ENCODE measurements at places on chromosomes 7 and 10.
A peak's percentile ranks its signal among the peaks of the same experiment; 100 is the strongest.

- DNase-seq = no peak
These were observed 92.1 kb downstream of the SRI start for GRCh38 chr7:88127637-88128290.

GRCh38 chr7:13288516-13288915, 601.1 kb downstream of the ARL4A start:
- DNase-seq = no peak

GRCh38 chr7:108576116-108576515, 6.4 kb downstream of the DNAJB9 start:
- no peak for DNase-seq

DNA sequence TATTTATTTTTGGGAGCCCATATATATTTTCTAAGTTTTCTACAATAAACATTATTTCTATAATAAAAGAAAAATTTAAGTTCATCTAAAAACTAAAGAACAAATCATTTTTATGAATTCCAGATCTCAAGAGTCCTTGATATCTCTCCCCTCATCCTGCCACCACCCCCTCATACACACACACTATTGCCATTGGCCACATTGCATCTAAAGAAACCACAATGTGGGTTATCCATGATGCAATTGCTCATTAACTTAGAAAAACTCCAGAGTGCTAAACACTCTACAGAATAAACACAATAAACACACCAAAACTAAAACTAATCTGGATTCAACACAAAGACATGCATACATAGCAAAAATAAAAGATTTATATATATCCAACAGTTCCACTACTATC, 37.8 kb downstream of the FAM13C start:
- DNase-seq = no peak

DNA sequence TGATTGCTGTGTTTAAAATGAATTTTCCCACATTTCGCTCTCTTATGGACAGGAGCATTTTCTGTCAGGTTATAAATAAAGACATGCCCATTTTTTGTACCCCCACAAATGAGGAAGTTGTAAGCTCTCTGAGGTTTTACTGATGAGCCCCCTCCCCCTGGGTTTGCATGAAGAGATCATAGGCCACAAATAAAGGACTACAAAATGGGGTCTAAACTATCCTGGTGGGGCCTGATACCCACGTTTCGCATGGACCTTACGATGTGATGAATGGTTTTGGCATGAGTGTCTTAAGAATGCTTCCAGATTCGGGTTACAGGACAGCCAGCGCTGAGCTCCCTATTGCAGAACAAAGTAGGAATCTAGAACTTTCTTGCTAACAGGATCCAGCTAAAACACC, 5.8 kb downstream of the IKZF1 start:
- DNase-seq = no peak

DNA sequence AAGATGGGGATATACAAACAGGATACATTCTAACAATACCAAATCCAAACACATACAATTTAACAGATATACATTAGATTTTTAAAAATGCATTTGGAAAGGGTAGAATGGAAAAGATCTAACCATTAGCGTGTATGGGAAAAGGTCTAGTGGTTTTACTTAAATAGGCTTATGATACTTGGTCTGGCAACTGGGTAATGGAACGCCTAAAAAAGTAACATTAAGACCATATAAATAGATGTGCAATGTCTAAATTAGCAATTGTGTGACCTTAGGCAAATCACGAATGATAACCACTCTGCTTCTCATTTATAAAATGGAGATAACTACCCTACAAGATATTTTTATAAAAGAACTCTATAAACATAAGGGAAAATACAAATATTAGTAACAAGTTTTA, 135.2 kb downstream of the CNOT4 start:
- DNase-seq = no peak

DNA sequence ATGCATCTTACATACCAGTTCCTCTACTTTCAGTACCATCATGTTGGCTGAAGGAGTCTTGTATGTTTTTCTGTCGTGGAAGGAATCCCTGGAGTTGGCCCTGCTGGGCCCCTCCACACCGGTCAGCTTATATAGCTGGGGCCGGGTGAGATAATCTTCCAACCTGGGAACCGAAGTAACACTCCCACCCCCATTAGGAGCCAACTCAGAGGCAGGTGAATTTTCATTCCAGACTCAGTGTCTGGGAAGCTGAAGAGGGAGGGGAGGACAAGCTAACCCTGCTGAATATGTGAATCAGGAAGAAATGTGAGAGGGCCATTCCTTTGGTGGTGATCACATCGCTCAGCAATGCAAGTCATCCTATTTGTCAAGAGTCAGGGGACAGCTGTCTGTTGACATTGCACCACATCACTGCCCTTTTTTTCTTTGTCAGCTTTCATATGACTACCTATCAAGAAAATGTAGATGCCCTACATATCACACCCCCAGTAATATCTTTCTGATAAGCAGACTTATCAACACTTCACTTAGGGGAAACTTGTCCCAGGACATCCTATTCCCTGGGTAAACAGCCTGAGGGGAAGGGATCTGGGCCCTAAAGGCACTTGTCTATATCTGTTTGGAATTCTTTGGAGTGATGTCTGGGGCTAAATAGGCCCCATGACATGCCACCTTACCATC, at the start of gene ANKRD1:
Gene ANKRD1 (minus strand): TSS at position 102 of the 681 bp plus-strand sequence. CDS start 60 bp downstream, at position 42.
- no peak for DNase-seq

DNA sequence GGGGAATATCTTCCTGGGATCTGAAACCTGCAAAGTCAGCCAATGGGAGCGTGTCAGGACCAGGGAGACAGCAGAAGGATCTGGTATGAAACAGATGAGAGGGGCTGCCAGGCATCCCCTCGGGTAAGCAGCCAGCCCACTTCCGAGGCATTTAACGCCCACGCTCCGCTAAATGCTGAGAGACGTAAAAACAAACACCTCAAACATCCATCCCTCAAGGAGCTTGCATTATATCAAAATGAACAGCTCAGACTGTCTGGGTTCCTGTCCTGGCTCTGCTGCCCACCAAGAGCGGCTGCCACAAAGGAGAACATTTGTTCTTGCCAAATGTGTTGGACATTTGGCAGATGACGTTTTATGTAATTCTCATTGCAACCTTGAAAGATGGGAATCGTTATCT, 7.0 kb upstream of the SERPINE1 start:
- no peak for DNase-seq

- DNase-seq = no peak
These were observed 54.7 kb downstream of the ARHGAP22 start for GRCh38 chr10:48550071-48550691.

DNA sequence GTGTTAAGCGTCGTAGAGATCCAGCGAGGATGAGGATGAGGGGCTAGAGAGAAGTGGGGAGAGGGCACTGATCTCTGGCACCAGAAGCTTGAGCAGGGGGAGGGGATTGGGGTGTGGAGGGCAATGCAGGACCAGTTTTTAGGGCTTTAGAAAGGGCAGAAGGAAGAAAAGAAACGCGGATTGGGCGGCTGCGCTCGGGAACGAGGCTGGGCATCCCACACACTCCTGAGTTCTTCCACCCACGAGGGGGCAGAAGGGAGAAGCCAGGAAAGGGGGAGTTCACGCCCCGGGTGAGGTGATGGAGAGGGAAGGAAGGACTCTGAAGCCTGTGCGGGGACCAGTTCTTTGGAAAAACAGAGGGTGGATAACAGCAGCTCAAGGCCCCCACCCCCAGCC, 6.1 kb upstream of the VGF start:
- no peak for DNase-seq

GRCh38 chr7:141533149-141533949, 17.9 kb upstream of the AGK start:
- DNase-seq = peak; percentile 56

GRCh38 chr7:99729486-99730237, 5.3 kb downstream of the CYP3A7 start:
- no peak for DNase-seq

DNA sequence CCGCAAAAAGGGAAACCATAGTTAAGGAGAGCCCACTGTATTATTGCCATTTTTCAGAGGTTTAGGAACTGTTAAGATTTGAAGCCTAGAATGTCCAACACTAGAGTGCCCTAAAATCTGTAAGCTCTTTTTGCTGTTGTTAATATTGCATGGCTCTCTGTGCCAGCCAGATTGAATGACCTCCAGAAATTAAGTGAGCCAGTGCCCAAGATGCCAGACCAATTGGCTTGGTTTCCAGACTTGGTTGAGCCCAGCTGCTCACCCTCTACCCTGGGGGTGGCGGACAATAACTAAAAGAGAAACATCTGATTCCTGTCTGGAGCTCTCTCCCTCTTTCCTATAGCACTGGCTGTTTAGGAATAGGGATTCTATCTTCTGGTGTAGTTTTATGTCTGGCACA, 340.1 kb downstream of the PHF14 start:
- no peak for DNase-seq

DNA sequence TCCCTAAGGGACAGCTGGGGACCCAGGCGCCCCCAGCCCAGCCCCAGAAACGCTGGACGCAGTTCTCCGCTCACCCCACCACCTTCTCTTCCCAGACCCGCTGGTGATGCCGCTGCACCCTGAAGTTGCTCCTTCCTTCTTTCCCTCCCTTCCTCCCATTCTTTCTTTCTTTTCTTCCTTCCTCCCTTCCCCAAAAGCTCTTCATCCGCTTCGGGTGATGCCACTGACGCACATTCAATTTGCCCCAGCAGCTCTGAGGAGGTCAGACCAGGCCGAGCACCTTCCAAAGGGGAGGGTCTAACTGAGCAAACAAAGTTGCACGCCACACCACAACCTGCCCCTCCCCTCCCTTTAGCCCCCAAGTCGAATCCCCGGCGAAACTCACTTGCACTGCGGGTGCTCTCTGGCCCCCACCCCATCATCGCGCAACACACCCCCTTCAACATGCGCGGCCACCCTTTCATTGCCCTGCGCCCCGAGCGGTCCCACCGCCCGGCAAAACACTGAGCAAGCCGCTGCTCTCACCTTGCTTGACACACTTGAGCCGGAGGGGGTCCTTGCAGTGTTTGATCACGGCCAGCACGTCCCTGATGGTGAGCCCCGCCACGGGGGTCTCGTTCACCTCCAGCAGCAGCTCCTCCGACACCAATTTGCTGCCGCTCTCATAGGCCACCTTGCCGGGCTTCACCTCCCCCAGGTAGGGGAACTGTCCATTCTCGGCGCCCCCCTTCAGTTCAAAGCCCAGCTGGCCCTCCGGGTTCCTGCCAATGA, 787 bp downstream of the MAGI2 start:
- DNase-seq = no peak

- no peak for DNase-seq
These were observed 124.8 kb upstream of the TMEM72 start for GRCh38 chr10:44786286-44786850.

- no peak for DNase-seq
These were observed 698.7 kb upstream of the IGFBP3 start for GRCh38 chr7:46619723-46620310.
